Activated naive CD8-positive, alpha-beta T cell treated with anti-CD3 and anti-CD28 coated beads, Interleukin-2, amount 10 ng/mL, durations not matched to agents 7 days and 5 days (primary cell): ENCODE measurements at places on chromosomes 3 and 15. TPM values are rescaled to one million over a fixed set of nuclear protein-coding genes. Genes with fewer than 3 reads are reported as not detected.
A peak's percentile ranks its signal among the peaks of the same experiment; 100 is the strongest.

OR5K3 gene
- total RNA-seq = not detected

COLQ gene
- total RNA-seq = 3.5 TPM

GRIP2 gene
- not detected for total RNA-seq

STRA6 gene
- total RNA-seq = not detected

CCR8 gene
- total RNA-seq = 1.1 TPM

C3orf22 gene
- not detected for total RNA-seq

KCNMB2 gene
- not detected for total RNA-seq

RBSN gene
- 21.3 TPM for total RNA-seq

GRCh38 chr3:174620855-174621472 lies 238.2 kb upstream of the NAALADL2 start:
- DNase-seq = no peak

- no peak for DNase-seq
Observed at GRCh38 chr3:46930166-46930944, 46.2 kb downstream of the CCDC12 start.

DNA sequence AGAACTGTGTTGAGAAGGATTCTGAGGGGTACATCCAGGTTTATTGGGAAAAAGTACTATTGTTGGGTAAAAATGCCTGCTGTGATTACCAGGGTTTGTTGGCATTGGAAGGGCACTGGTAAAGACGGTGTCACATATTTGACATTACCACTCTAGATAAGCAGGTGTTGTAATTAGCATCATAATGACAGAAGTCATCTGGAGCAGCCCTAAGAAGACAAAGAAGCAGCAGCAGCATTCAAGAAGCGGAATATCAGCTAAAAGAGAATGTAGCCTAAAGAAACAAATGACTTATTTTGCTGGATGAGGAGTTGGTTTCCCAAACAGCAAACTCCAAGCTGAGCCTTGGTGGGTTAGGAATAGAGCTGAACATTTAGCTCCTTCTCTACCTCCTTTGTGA lies 30.5 kb upstream of the ZFAND6 start:
- DNase-seq = no peak

- DNase-seq = no peak
Observed at GRCh38 chr3:135982922-135983581, 17.5 kb downstream of the PPP2R3A start.

DNA sequence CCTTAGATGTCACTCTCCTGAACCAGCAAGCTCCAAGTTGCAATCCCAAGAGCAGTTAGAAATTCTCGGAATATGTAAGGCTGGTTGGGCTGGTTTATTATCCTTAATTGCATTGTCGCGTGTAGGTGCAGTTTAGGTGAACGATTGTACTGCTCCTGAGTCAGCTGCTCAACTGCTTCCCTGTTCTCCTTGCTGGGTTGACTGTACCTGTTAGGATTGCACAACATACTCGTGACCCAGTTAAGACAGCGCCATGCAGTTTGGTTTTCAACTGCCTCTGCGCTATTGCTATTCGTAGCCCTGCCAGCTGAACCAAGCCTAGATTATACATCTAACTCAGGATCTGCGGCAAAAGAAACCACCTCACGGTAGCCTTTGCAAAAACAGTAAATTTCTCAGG lies 41.0 kb downstream of the BCL2L10 start:
- DNase-seq = no peak

- DNase-seq = peak; percentile 81
Observed at GRCh38 chr3:46276497-46277099, 34.3 kb downstream of the CCR3 start.

- DNase-seq = peak; percentile 23
Observed at GRCh38 chr3:14768182-14768790, 50.5 kb upstream of the FGD5 start.

DNA sequence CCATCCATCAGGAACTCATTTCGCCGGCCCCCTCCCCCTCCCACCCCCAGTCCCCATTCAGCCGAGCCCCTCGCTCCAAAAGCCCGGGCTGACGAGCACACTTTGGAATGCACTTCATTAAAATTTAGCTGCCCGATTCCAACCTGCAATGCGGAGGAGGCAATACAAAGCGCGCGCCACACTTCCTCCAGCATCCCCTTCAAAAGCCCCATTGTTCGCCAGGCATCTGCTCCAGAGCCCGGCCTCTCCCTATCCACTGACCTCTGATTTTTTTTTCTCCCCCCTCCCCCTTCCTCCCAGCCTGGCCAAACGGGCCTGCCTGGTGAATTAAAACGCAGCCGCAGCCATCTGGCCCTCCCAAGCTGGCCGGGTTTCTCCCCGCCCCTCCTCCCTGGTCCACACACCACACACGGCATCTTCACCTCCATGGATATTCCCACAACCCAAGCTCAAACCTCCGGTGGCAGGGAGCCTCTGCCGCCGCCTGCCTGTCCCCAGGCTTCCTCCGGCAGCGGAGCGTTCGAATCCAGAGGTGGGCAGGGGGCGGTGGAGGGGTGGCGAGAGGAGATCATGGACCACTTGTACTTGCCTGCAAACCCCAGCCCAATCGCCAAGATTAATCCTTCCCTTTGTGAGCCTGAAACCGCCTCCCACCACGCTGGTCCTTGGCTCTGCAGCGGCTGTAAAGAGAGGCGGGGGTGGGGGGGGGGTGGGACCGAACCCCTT lies 441.3 kb downstream of the MAGI1 start:
- DNase-seq = no peak

- DNase-seq = no peak
Observed at GRCh38 chr3:64019879-64020278, 3.4 kb downstream of the PSMD6 start.

- DNase-seq = no peak
Observed at GRCh38 chr3:65951836-65952505, 86.7 kb downstream of the MAGI1 start.

DNA sequence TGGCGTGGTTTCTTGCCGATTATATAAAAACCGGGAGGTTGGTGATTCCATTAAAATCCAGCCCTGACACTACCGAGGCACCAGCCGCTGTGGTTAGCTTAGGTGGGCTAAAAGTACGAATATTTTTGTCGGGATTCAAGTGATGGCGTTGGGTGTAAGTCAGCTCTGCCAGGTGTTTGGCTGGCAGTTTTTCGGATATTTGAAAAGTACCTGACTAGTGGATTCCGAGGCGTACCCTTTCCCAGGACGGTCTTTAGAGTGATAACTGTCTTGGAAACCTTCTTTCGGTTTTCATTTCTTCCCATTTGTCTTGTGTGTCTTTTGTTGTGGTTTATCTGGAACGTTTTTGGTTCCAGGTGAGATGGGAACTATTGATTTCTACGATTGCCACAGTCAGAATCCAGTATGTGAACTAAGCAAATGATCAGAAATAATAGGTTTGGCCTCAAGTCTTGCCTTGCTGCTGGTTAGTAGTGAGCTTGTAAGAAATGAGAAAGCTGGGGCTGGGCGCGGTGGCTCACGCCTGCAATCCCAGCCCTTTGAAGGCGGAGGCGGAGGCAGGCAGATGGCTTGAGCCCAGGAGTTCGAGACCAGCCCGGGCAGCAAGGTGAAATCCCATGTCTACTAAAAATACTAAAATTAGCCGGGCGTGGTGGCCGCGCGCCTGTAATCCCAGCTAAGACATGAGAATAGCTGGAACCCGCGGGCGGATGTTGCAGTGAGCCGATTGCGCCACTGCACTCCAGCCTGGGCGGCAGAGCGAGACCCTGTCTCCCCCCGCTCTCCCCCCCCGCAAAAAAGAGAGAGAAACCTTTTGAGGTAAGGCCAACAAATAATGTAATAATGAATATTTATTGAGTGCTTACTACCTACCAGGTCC lies 1.4 kb downstream of the FYTTD1 start:
- peak; percentile 48 for DNase-seq

GRCh38 chr3:59632760-59633573 lies 583.1 kb upstream of the CFAP20DC start:
- no peak for DNase-seq

DNA sequence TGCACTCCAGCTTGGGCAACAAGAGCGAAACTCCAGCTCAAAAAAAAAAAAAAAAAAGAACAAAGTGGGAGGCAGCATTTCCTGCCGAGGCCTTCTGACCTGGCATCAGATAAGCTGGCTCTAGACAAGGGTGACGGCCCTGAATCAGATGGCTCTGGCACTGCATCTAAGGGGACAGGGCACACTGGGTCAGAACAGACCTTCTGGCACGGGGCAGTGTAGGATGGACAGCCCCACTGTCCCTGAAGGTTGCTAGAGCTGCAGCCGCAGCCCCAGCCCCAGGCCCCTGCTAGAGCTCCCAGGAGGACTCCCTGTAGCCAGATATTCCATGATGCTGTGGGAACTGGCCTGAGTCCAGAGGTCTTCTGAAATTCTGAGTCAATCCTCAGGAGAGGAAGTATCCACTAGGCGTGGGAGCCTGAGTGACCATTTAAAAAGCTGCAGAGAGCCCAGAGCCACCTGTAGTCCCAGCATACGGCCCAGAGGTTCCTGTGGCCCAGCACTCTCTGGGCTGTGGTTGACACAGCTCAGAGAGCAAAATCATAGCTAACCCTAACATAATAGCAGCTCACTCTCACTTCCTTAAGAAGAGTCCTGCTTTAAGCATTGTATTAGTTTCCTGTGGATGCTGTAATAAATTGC lies 69.2 kb upstream of the MFGE8 start:
- DNase-seq = no peak

DNA sequence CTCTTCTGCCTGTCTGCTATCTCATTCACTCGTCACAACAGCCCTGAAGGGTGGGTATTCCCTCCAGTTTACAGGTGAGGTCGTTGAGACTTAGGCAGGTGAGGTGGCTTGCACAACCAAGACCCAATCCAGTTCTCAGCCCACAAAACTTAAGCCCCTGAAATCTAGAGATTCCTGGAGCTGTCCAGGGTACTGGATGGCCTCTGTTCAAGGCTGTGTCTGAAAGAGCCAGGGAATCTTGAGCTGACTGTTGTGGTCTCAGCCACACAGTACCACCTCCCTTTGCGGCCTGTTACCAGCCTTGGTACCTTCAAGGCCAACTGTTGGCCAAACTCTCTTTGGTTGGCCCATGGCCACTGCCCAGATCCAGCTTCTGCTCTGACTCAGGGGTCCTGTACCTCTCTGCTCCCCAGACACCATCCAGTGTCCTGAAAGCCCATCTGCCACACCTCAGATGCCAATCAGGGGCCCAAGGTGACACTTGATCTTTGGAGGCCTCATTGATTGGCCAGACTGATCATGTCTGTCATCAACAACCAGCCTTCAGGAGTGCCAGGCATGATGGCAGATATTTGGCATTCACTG lies 10.9 kb upstream of the FAM107A start:
- DNase-seq = no peak

DNA sequence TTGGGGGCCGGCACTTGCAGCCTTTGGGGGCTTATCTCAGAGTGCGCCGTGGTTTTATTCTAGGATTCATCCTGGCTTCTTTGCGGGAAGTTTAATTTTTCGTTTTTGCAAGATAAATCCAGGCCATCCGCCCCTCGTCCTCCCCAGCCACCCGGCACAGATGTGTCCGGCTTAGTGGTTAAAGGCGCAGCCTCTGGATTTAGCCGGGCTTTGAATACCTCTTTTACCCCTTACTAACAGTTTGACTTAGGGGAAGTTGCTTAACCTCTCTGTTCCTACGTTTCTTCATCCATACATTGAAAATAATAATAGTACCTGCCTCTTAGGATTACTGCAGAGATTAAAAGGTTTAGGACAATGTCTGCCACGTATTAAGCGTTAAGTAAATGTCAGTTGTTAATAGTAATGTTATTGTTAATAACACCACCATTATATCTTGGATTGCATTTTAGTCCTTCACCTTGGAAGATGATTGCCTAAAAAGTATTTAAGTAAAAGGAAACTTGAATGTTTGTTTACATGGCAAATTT lies 714 bp downstream of the ECT2 start:
- DNase-seq = no peak

DNA sequence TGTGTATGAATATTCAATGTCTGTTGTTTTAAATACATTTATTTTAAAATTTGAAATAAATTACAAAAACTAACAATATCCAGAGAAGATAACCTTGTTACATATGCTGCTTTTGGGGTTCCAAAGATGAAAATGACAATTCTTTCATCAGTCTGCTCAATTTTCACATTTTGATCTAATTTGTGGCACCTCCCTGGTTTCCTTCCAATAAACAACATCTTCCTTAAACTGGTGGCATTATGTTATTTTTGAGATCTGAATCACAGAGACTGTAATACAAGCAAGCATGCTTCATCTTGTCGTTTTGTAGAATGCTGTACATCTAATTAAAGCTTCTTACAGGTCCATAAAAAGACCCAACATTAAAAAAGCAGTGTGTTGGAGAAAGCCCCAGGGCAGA lies 2.2 kb upstream of the SNRK start:
- DNase-seq = no peak

DNA sequence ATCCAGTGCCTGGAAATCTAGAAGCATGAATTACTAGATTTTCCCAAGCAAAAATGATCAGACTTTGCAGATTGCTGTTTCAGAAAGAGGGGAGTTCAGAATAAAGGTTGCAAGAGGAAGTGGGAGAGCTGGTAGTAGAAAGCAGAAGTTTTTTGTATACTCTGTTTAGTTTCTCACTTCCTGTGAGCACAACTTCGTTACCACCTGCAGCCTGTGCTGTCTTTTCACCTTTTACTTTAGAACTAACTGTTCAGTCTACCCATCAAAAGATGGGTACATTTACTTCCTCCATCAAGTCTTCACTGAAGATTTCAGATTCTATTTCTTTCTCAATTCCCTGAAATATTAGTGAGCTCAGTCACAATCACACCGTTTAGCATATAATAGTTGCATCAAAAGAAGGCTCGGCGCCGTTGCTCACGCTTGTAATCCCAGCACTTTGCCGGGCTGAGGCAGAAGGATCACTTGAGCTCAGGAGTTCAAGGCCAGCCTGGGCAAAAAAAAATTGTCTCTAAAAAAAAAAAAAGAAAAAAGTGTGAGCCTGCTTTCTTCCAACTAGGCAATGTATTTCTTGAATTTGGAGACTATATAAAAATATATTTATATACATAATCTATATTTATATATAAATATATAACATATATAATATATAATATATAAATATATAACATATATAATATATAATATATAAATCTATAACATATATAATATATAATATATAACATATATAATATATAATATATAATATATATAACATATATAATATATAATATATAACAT lies 1.8 kb upstream of the CEP97 start:
- DNase-seq = no peak

GRCh38 chr15:80932513-80932815 lies 57.2 kb downstream of the MESD start:
- no peak for DNase-seq
